Posterior vena cava (tissue), 2 donors: ENCODE measurements at places on chromosomes 6 and 20. TPM values are rescaled to one million over a fixed set of nuclear protein-coding genes. Genes with fewer than 3 reads are reported as not detected.
A peak's percentile ranks its signal among the peaks of the same experiment; 100 is the strongest.

- DNase-seq: no peak
Measured at GRCh38 chr20:34415079-34415478, 52.0 kb downstream of the ITCH start.

GRCh38 chr6:131741688-131742393 lies 31.0 kb upstream of the CTAGE9 start:
- DNase-seq: no peak

DNA sequence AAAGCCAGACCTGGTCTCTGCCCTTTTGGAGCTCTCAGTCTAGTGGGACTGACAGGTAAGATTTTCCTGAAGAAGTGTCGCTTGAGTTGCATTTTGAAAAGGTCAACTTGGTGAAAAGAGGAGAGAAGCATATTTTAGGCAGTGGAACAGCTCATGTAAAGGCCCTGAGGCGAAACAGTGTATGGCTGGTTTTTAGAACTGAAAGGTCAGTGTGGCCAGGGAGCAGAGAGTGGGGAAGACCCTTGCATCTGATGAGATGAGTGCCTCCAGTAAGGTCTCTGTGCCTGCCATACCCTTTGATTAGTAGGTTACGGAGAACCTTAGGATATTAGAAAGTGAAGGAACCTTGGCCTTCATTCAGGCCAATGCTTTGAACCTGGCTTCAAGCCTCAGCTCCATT lies 55.9 kb upstream of the SAYSD1 start:
- no peak for DNase-seq

GRCh38 chr6:26031595-26032339 lies 55.5 kb upstream of the HFE start:
- peak; percentile 85 for DNase-seq

- no peak for DNase-seq
Measured at GRCh38 chr6:106745824-106746582, 116.6 kb downstream of the QRSL1 start.

DNA sequence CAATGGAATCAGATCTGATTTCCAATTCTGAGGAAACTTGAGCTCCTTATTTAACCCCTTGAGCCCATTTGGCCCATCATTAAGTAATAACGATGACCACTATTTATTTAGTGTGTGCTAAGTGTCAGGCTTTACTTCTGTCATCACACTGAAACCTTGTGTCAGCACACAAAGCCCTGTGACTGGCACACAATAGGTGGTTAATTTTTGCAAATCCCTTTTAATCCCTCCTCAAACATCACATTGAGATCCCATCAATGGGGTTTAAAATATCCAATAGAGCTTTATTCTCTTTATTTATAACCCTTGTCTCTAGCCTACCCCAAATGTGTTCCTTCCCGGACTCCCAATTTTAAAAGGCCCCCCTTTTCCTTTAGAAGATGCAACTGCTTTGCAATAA lies 656.8 kb upstream of the CHD6 start:
- DNase-seq: no peak

- DNase-seq: no peak
Measured at GRCh38 chr6:25340431-25341202, 61.4 kb downstream of the CARMIL1 start.

GRCh38 chr20:17895641-17896171 lies 72.9 kb downstream of the SNX5 start:
- peak; percentile 92 for DNase-seq

DNA sequence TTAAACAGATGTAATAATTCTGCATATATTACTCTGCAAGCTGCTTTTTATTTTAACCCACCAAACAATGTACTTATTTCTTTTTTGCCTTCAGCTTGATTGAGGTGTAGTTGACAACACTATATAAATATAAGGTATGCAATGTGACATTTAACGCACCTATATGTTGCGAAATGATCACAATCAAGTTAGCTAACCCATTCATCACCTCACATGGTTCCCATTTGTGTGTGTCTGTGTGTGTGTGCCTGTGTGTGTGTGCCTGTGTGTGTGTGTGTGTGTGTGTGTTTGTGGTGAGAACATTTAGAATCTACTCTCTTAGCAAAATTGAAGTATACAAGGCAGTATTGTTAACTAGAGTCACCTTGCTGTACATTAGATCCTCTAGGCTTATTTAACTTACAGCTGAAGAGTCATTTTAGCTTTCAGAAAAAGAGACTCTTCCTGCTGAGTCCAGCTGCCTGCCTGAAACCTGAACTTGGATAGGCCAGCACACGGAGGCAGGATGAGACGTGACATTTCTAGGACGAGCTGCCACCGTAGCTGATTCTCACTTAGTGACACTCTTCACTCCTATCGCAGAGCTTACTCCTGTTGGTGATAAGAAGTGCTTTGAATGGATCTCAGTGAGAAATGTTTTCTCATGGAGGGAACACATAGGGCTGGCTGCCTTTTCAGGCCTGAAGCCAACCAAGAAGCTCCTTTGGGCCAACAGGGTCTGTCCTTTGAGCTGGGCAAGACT lies 126.5 kb upstream of the RIPOR2 start:
- no peak for DNase-seq

Gene VNN1
- 1.9 TPM for total RNA-seq

Gene RAMACL
- 2.7 TPM for total RNA-seq

Gene FKBP1C
- total RNA-seq: not detected

Gene GLO1
- 40.3 TPM for total RNA-seq

Gene CLPSL1
- total RNA-seq: not detected
